GM04503 (cell line): ENCODE measurements at places on chromosomes 3 and 15.

DNA sequence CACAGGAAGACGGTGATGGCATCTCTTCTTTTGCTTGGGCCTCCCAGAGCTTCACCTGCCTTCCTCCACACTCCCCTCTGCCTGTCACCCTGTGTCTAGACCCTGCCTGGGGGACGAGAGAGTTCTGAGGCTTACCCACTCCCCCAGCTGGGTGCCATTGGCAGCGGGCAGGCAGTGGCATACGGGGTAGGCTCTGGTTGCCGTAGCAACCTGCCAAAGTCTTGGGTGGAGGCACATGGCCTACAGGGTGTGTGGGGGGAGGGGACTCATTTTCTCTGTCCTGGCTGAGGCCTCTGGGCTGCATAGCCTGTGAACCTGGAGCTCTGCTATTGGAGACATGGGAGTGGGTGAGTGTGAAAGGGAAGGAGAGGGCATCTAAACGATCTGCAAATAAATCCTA, 4.4 kb downstream of the INSYN1 start:
- no peak for DNase-seq

- DNase-seq, result no peak
Measured at GRCh38 chr3:155407971-155408370, 114.5 kb upstream of the STRIT1 start.

DNA sequence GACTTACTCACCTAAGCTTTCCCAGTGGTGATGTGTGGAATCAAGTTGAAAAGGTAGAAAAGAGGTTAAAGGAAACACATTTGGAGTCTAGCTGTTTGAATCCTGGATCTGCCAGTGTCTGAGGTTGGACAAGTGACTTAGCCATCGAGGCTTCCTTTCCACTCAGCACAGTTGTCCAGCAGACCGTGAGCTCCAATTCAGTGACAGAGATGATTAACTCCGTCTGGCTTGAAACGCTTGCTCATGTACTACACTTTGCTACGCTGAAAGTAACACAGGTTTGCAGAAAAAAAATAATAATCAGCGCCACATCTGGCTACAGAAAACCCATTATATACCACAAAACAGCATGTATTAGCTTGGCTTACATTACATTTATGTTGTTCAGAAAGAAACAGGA, 364.9 kb upstream of the MCTP2 start:
- no peak for DNase-seq

DNA sequence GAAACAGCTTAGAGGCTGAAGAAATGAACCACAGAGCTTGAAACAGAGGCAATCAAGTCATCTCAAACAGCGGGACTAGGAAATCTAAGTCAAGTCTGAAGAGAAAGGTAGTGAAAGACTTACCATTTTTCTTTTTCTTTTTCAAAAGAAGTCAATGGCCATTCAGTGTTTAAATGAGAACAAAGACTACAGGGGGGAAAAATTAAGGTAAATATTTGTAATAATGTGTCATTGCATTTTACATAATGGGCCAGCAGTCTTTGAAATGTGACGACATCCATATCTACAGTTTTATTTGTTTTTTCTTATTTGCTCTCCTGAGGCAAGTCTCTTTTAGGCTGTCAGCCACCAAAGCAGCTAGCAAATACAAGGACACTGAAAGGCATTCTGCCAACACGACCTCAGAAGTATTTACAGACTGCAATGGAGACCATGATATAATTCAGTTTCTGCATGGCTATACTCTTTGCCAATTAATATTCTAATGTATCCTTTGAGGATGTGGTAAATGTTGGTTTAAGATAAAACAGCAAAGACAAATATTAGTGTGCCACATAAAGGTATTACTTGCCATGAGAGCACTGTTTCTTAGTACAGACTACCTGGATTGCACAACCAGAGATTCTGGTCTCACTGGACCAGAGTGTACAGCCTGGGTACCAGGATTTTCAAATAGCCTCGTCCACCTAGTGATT, 307.0 kb upstream of the THBS1 start:
- no peak for DNase-seq

GRCh38 chr15:100999369-100999768, 80.2 kb downstream of the LRRK1 start:
- peak; percentile 58 for DNase-seq

GRCh38 chr3:101780661-101781060, 1.6 kb downstream of the NXPE3 start:
- peak; percentile 47 for DNase-seq

DNA sequence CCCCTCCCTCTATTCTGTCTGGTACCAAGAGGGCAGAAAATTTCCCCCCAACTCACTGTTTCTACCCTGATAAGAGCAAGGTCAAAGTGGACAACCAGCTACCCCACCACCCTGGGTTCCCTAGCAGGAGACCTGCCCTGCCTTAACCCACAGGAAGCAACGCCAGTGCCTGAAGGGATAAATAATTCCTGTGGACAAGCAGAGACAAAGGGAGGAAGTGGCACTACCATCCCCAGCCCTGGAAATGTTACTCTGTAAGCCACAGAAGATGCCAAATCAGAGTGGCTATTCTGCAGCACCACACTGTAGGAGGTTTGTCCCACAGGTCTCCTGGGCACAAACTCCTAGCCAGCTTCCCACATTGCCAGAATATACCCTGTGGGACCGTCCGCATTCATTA, 80.1 kb downstream of the DNAH12 start:
- no peak for DNase-seq

GRCh38 chr15:59976480-59977271, 27.4 kb upstream of the FOXB1 start:
- no peak for DNase-seq

- DNase-seq, result no peak
Measured at GRCh38 chr15:68651916-68652525, 73.2 kb downstream of the CORO2B start.

GRCh38 chr3:197896421-197896820, 53.6 kb upstream of the RPL35A start:
- no peak for DNase-seq

- no peak for DNase-seq
Measured at GRCh38 chr3:29493109-29493508, 212.2 kb downstream of the RBMS3 start.

GRCh38 chr15:80694611-80695098, 455 bp upstream of the ABHD17C start:
- DNase-seq, result no peak

- DNase-seq, result no peak
Measured at GRCh38 chr3:102926618-102927017, 491.8 kb downstream of the ZPLD1 start.

DNA sequence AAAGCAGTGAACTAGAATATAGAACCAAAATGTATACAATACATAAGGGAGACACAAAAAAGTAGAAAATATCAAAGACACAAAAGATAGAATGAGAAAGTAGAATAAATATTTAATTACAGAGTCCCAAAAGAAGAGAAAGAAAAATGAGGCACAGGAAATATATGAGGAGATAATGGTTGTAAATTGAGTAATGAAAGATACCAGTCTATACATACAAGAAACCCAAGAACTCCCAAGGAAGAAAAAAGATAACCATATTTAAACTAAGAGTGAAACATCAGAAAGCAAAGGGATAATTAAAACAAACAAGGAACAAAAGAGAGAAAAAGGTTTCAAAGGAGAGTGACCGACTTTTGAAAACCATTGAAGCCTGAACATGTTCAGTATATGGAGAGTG, 47.3 kb downstream of the CPEB1 start:
- no peak for DNase-seq

DNA sequence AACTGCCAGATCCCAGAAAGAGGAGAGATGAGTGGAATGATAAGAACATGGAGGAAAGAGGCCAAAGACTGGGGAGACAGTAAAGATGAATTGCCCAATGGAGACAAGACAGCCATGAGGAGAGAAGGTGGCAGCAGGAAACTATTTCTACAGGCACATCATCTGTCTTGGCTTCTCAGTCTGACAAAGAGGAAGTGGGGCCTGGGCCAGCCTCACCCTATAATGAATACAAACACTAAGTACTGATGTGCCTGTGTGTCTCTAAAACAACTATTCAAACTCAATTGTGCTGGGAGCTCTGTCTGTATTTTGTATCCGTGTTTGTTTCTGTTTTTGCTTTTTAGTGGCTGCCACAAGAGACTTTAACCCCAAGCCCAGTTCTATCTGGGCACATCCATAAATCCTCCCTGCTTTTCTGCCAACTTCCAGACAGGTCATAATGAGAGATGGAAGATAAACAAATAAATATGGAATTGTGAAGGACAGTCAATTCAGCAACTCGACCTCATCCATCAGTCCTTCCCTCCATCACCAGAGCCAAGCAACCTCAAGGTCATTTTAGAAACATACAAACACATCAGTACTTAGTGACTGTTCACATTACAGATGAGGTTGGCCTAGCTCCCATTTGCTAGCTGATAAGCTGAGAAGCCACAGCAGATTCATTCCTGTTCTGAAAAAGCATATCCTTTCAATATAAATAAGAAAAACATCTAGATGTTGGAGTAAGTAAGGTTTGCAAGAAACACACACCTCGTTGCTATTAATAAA, 116.7 kb downstream of the CADPS start:
- DNase-seq, result no peak
